Stimulated activated CD4-positive, alpha-beta T cell treated with anti-CD3 and anti-CD28 coated beads, Interleukin-4, amount 100 ng/mL, for 4 hours (primary cell): ENCODE measurements at places on chromosomes 13 and 19.
A peak's percentile ranks its signal among the peaks of the same experiment; 100 is the strongest.

DNA sequence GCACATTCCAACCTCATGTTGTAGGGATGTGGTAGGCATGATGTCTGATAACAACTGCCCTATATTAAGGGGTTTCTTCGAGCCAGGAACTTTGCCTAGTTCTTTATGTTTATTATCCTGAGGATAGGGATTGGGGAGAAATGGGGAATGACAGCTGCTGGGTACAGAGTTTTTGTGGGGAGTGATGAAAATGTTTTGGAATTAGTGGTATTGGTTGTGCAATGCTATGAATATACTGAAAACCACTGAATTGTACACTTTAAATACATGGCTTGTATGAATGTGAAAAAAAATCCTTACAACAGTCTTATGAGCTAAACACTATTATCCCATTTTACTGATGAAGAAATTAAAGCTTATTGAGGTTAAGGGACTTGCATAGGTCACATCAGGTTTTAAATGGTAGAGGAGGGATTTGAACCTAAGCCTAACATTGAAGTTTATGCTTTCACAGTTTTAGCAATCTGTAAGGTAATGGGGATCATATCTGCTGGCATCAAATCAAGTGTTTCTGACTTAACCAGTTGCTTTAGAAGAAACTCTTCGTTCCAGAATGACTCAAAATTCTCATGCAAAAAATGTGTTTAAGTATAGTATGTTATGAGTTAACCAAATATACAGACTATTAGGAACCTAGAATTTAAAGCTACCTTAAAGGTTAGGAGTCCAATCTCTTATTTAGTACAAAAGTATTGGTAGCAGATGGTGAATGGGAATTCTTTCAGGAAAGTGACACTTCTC is 61.4 kb downstream of the ERCC5 start:
- no peak for DNase-seq

GRCh38 chr13:99322297-99323103 is 15.3 kb upstream of the GPR183 start:
- no peak for DNase-seq

- no peak for DNase-seq
These were observed 915 bp downstream of the SHC2 start for GRCh38 chr19:459724-460511.

DNA sequence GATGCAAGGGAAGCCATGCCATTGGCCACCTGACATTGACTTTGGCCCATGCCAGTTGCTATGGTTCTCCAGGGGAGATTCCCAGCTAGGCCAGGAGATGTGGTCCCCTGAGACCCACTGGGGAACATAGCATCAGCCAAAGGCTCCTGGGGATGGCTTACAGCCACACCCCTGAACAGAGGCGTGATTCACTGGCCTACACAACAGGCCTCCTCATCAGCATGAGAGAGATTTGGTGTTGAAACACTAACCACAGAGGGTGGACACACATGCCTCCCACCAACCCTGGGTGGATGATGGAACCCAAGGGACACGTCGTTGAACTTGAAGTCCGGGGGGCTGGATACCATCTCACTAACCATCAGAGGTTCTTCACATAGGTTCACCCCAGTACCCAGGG is 14.4 kb downstream of the IQCN start:
- no peak for DNase-seq

DNA sequence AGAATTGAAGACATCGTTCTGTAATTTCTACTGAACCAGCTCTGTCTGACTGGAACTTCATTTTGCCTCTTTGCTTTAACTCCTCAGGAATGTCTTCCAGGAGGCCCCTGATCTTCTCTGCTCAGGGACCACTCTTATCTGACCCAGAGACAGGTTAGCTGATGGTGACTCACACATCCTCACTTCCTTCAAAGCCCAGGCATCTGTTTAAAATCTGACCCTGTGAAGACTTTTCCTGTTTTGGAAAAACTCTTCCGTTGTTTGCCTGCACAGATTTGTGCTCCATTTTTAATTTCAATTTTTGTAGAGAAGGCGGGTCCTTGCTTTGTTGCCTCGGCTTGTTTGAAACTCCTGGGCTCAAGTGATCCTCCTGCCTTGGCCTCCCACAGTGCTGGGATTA is 1.6 kb downstream of the ARL11 start:
- DNase-seq, result no peak

DNA sequence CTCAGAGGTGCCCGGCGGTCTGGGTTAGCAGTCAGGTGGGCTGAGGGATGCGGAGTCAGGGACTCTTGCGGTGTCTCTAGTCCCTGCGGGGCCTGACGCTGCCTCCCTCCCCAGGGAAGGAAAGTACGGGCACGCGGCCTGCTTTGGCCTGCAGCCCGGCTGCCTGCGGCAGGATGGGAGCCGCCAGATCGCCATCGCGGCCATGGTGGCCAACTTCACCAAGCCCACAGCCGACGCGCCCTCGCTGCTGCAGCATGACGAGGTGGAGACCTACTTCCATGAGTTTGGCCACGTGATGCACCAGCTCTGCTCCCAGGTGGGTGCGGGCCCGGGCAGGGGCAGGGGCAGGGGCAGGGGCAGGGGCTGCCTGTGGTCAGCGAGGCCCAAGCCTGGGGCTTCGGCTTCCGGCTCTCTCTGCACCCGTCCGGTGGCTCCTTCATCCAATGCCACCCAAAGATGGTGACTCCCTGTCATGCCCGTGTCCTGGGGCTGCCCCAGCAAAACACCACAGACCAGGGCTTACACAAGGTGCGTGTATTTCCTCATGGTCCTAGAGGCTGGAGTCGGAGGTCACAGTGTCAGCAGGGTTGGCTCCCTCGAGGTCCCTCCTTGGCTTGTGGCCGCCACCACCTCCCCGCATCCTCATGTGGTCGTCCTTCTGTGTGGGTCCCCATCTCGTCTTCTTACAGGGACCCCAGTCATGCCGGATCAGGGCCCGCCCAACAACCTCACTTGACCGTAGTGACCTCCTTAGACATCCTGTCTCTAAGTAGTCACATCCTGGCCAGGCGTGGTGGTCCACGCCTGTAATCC is 11.3 kb upstream of the ZNF554 start:
- no peak for DNase-seq

GRCh38 chr13:95647321-95647720 is 2.8 kb upstream of the DZIP1 start:
- DNase-seq, result no peak

GRCh38 chr13:76009267-76009890 is 373.2 kb downstream of the LMO7 start:
- DNase-seq, result no peak

DNA sequence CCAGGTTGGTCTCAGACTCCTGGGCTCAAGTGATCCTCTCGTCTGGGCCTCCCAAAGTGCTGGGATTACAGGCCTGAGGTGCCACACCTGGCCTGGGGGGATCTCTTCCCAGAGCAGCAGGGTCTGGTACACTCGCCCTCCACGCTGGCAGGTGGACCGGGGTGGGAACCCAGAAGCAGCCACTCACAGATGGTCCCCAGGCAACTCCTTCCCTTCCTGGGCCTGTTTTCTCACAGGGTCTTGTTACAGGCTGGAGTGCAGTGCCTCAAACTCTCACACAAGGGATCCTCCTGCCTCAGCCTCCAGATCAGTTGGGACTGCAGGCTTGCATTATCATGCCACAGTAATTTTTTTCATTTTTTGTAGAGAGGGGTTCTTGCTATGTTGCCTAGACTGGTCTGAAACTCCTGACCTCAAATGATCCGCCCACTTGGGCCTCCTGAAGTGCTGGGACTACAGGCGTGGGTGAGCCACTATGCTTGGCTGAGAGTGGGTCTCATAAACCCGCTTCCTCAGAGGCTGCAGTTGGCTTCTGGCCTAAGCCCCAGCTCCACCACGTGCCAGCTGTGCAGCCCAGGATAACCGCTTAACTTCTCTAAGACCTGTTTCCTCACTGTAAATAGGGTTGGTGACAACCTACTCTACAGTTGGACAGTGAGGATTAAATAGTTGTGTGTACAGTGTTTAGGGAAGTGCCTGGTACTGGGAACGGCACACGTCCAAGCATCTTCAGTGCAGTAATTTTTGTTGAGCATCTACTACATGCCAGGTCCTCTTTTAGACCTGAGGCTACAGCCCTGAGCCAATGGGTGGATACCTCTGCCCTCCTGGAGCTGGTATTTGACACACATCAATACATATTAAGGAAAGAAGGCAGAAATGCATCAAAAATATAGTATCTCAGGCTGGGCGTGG is 871 bp upstream of the CCER2 start:
- DNase-seq, result no peak

- peak; percentile 52 for DNase-seq
These were observed 751 bp downstream of the GRAMD1A start for GRCh38 chr19:35000647-35001501.

DNA sequence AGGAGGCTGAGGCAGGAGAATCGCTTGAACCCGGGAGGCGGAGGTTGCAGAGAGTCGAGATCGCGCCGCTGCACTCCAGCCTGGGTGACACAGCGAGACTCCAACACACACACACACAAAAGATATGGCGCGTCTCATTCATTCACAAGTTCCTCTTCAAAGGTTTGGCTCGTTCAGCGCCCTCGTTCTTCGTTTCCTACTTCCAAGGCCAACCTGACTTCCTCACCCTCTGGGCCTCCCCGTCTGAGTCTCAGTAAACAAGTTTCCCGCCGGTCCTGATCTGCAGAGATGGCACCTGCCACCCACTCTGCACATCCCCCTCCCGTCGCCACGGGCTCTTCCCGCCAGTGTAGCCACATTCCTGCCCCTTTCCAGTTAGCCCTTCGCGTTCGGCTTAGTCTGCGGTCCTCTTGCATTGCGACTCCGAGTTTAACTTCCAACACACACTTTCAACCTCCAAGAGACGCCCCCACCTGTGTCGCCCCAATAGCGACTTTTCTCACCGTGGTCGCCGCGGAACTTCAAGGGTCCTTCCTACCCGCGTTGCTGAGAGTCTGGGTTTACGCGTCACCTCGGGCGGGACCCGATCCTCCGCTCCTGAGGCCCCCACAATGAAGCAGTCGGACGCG is 1.3 kb upstream of the BSG start:
- peak; percentile 33 for DNase-seq

DNA sequence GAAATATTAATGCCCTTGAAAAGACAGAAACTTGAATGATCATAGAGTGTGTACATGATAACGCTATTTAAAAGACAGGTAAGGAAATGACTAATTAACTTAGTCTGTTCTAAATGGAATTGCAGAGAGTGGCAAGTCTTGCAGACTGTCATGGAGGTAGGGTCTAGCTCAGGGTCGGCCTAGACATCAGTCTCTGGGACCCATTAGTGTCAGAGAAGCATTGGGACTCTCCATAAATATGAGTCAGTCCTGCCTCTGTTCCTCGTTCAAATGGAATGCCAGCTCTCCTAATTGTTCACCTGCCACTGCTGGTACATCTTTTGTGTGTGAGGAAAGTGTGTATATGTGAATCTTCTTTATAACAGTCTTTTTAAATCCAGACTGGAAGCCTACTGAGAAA is 28.0 kb downstream of the PCDH20 start:
- no peak for DNase-seq

DNA sequence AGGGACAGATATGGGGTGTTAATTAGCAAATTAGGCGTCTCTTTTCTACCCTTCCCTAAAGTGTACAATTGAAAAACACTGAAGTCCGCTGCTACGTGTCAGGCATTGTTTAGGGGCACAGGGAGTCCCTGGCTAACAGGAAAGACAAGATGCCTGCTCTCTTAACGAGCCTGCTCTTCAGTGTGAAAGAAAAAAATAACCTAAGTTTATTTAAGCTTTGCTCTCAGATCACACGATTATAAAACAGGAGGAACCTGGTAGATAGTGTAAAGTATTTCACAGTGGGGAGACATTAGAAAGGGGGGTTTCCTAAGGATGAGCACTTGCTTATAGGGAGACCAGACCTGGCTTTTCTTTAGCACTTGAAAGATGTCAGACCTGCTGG is 38.7 kb downstream of the IGFL2 start:
- DNase-seq, result no peak

DNA sequence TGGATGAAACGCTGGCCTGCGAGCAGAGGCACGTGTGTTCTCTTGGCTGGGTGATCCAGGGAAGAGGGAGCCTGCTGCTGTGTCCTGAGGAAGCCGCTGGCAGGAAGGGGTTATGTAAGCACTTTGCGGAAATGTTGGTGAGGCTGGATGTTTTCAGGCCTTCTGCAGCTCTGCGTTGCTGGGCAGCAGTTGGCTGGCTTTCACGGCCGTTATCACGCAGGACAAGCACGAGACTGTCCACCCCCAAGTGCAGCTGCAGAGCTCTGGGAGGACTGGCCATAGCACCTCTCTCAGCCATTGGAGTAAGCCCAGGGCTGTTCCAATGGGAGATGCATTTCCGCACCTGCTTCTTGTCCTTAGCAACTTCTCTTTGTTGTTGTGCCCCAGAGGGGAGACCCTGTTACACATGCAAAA is 146.9 kb upstream of the SOX21 start:
- no peak for DNase-seq

DNA sequence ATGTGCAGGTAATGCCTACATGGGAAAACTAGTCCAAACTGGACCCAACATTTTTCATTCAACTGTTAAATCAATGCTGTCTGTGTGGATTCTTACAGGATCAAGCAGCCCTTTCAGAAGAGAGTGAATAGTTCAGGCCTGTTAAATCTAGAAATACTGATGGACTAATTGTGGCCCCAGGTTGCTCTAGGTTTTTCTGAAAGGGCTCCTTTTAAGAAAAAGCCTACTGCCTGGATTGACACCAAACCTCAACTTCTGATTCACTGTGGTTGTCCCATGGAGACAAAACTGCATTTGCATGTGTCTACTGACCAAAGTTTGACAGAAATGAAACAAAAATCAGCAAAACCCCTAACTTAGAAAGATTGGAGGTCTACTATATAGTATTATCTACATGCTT is 437.0 kb downstream of the KLF12 start:
- DNase-seq, result no peak

DNA sequence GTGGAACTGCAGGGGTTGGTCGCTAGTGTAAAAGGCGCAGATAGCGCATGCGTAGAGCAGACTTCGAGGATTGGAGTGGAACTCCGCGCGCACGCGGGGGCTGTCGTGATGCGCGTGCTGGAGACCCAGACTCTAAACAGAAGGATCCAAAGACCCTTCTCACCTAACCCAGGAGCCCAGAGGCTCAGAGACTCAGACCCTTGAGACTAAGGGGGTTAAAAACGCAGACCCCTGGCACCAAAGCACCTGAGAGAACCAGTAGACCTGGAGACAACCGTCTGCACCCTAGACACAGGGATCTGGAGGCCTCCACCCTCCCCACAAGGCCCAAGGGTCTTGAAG is 567 bp upstream of the CTU1 start:
- no peak for DNase-seq

DNA sequence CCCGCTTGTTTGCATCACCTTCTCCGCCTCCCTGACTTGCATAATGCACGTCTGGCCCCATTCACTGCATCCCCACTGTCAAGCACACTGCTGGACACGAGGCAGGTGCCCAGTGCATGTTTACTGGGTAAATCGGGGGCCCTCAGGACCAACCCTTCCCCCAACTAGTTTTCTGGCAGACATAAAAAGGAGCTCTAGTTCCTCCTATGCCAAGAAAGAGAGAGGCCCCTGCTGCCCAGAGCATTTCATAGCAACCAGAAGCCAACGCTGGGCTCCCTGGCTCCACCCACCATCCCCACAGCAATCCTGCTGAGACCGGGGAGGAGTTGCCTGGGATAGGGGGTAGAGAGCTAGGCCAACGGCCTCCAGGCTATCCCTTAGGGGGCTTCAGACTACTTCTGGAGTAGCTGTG is 23.2 kb downstream of the ANKRD27 start:
- DNase-seq, result no peak
